ENCODE measurements at places on chromosomes 3 and 15.

GRCh38 chr15:83993591-83993990 is 242.0 kb upstream of the GOLGA6L4 start:
- DNase-seq: no peak

- no peak for DNase-seq
Measured at GRCh38 chr3:69999140-70000027, at the start of gene SAMMSON. SAMMSON (plus strand) TSS chr3:69999733.

GRCh38 chr15:94026458-94027304 is 204.7 kb upstream of the MCTP2 start:
- DNase-seq: no peak

- no peak for DNase-seq
Measured at GRCh38 chr3:59978979-59979378, 929.2 kb upstream of the CFAP20DC start.

GRCh38 chr3:169002689-169003088 is 660.8 kb downstream of the MECOM start:
- no peak for DNase-seq

- no peak for DNase-seq
Measured at GRCh38 chr15:48858401-48858800, 19.5 kb upstream of the EID1 start.

GRCh38 chr3:60463685-60464084 is 787.6 kb downstream of the FHIT start:
- no peak for DNase-seq

GRCh38 chr15:71114887-71115566 is at the start of gene THSD4:
THSD4 (plus strand) TSS chr15:71115471.
- DNase-seq: no peak

DNA sequence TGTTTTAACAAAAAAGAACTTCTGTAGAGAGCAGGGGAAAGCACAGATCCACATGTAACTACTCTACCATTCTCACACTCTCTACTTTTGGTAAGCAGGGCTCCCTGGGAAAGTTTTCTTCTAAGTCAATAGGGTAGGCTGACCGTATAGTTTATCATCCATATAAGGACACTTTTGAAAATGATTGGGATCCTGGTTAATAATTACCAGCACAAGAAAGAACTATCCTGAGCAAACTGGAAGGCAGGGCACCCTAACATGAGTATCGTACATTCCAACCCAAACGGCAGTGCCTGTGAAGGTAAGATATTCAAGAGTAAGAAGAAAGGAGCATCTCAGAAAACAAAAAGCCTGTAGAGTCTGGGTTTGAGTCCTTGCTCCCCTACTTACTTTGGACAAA is 22.1 kb downstream of the SUSD5 start:
- DNase-seq: no peak

DNA sequence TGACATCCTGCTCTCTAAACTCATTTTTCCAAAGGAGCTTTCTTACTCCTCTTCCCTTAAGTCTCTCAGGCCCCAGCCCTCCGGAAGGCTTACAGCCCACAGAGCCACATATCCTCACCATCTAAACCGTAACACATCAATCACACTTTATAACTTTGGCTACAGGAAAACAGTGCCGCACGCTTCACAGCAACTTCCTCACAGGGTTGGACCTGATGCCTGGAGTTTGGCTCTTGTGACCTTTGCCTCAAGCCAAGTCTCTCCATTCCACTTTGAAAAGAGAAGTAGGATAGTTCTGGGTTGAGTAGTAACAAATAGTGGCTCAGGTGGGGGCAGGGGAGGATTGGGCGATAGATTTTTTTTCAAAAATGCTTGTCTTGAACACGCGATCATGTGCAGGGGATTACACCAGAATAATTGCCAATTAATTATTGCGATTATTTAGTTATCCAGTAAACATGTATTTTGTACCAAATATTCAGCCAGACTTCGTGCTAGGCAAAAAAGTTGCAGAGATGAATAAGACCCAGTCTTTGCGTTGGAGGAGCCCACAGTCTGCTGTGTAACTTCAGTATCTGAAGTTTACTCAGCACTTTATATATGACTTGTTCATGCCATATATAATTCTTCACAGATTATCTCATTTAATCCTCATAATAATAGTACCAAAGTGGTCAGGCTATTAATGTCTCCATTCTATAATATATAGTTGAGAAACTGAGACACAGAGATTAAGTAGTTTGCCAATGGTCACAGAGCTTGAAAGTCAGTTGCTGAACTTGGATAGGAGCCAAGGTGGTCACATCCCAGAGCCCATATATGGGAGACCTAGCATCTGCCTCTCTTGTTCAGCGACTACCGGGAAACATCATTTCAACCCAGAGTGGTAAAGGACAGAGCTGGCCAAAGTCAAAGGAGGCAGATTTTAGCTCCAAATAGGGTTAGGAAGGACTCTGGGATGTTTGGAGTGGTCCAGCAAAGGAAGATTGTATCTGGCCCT is 2.4 kb upstream of the ETV5 start:
- no peak for DNase-seq

DNA sequence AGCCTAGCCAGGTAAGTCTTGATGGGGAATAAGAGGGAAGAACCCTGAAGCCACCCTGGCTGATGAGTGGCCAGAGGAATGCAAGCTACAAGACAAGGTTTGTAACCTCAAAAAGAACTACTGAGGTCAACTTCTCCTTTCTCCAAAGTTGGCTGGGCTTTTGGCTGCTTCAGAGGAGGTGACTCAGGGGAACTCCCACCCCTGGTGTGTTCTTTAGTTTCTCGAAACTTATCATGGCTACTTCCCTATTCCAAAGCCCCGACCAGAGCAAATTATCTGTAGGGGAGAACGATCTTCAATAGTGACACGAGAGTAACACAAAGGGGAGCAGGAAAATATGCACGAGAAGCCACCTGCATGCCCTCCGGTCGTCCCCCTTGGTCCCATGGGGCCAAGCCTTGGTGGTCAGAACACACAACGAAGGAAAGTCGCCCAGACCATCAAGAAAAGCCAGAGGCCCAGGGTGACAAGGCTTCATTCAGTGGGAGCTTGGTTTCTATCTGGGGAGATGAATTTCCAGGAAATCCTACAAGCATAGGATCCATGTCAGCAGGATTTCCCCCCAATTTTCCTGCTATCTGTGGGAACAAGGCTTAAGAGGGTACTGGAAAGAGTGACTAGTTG is 6.5 kb upstream of the BCL2A1 start:
- DNase-seq: no peak

- DNase-seq: no peak
Measured at GRCh38 chr3:15339786-15340215, 7.4 kb upstream of the SH3BP5 start.

GRCh38 chr15:59539799-59540198 is 71.8 kb upstream of the GCNT3 start:
- DNase-seq: no peak
